ENCODE measurements at places on chromosomes 4 and X.

GRCh38 chr4:105546086-105546485, 6.3 kb upstream of the ARHGEF38 start:
- no peak for DNase-seq

GRCh38 chrX:78831523-78831922, 84.0 kb downstream of the LPAR4 start:
- no peak for DNase-seq

- no peak for DNase-seq
These were observed 405.3 kb downstream of the PPP4R3C start for GRCh38 chrX:27057883-27058282.

GRCh38 chrX:75038925-75039324, 113.7 kb upstream of the NEXMIF start:
- no peak for DNase-seq

GRCh38 chrX:23805389-23805788, 22.4 kb downstream of the SAT1 start:
- DNase-seq = no peak

DNA sequence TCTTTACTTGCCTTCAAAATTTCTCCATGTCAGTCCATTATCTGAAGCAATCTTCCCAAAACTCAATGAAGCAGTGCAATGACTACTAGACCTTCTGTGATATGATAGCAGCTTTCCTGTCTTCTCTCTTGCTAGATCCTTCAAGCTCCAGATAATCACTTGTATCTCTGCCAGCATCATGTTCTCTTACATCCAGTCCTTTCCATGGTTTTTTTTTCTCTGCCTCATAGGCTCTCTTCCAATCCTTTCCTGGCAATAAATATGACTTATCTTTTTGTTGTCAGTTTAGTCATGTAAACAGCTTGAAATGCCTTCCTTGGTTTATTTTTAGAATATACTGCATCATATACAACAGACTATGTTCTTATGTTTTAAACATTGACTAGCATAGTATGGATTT, 193.5 kb downstream of the CFAP299 start:
- no peak for DNase-seq

GRCh38 chr4:4720646-4721045, 138.8 kb upstream of the MSX1 start:
- DNase-seq = no peak

DNA sequence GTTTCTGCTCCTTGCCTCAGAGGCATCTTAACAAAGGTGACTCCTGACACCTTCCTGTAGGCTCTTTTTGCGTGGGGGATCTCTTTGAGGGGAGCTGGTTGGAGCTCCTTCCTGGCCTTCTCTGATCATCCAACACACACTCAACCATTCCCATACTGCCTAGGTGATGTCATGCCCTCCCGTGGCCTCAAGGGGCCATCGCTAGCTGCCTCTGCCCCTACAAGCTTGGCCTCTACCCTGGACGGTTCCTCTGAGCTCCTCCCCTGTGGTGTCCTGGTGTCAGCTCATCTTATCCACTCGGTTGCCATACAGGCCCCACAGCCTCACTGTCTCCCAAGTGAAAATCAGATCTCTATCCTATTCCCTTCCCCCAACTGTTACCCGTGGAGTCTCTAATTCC, 13.7 kb upstream of the ZNF185 start:
- no peak for DNase-seq

- no peak for DNase-seq
These were observed 687.4 kb upstream of the HS3ST1 start for GRCh38 chr4:12116009-12116552.

GRCh38 chr4:155950461-155950860, 3.2 kb downstream of the CTSO start:
- no peak for DNase-seq

DNA sequence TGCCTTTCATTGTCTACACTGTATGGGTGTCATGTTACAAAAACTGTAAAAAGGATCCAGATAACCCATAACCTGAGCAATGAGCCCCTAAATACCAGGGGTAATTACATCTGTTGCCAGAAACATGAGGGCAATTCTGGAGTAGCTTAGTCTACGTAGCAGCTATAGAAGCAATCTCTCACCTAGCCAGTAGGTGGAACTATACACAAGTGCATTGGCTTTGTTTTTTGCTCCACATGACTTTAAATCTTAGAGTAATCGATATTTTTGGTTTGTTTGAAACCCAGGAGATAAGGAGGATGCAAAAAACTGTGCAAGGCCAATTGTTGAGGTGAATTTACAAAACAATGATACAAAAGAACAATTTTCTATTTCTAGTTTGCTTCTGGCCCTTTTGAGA, 57.5 kb downstream of the GPR82 start:
- DNase-seq = no peak

GRCh38 chr4:176400816-176401461, 81.2 kb downstream of the SPCS3 start:
- DNase-seq = no peak

- DNase-seq = no peak
These were observed 114.5 kb downstream of the COL4A6 start for GRCh38 chrX:108323751-108324150.

GRCh38 chr4:153649572-153649991, 34.5 kb upstream of the TLR2 start:
- DNase-seq = no peak

- DNase-seq = no peak
These were observed 347.4 kb downstream of the FAM47B start for GRCh38 chrX:35289952-35290351.

GRCh38 chrX:140933874-140934655, 68.3 kb upstream of the SPANXB1 start:
- no peak for DNase-seq

- no peak for DNase-seq
These were observed 25.2 kb downstream of the ARX start for GRCh38 chrX:24990535-24990934.

- DNase-seq = no peak
These were observed 124.3 kb upstream of the STX18 start for GRCh38 chr4:4666187-4666586.

GRCh38 chrX:39629001-39629400, 468.8 kb downstream of the BCOR start:
- no peak for DNase-seq

DNA sequence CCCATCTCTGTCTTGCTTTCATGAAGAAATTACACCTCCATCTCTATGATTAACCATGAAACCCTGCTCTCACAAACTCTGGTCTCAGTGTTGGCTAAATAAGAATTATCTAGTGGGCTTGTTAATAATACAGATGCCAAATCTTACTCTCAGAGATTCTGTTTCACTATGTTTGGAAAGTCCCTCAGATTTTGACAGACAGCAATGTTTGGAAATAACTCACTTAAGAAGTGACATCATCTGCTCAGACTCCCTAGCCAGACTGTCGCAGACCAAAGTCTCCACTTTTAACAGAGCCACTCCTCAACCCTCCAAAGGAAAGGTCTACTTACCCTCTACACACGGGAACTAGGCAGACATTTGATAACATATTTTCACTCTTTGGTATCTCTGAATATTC, 328.5 kb upstream of the FGF16 start:
- DNase-seq = no peak

- no peak for DNase-seq
These were observed 18.3 kb downstream of the SCARB2 start for GRCh38 chr4:76195326-76195725.

All from sciatic nerve (tissue), 2 donors.